Right ventricle myocardium superior (tissue), 1 donor: ENCODE measurements at places on chromosomes 6 and 20. TPM values are rescaled to one million over a fixed set of nuclear protein-coding genes. Genes with fewer than 3 reads are reported as not detected.

GNMT gene
- total RNA-seq, result 2.3 TPM

SCRT2 gene
- not detected for total RNA-seq

ZC2HC1B gene
- total RNA-seq, result not detected

TCP11 gene
- not detected for total RNA-seq

STAU1 gene
- total RNA-seq, result 49.1 TPM

CPNE5 gene
- 10.0 TPM for total RNA-seq

EYS gene
- not detected for total RNA-seq

METTL24 gene
- total RNA-seq, result 0.91 TPM

CSTF1 gene
- total RNA-seq, result 16.8 TPM

SLC17A9 gene
- total RNA-seq, result 0.73 TPM

SNAP25 gene
- total RNA-seq, result not detected

RSPH4A gene
- not detected for total RNA-seq

NMBR gene
- total RNA-seq, result not detected

CD40 gene
- total RNA-seq, result 7.4 TPM

HLA-DRA gene
- total RNA-seq, result 82.4 TPM

CTCFL gene
- total RNA-seq, result not detected

CTAGE9 gene
- not detected for total RNA-seq

CSNK2A1 gene
- total RNA-seq, result 103 TPM

KCNQ5 gene
- not detected for total RNA-seq

HCK gene
- total RNA-seq, result 4.9 TPM

OXT gene
- not detected for total RNA-seq

PHACTR1 gene
- total RNA-seq, result 114 TPM

SPATS1 gene
- total RNA-seq, result not detected

MEI4 gene
- 0.73 TPM for total RNA-seq

HLA-DMB gene
- total RNA-seq, result 10.4 TPM

FAXC gene
- not detected for total RNA-seq

FKBP1A gene
- 112 TPM for total RNA-seq

IL17F gene
- not detected for total RNA-seq

VNN1 gene
- 1.7 TPM for total RNA-seq

BIRC7 gene
- 0.22 TPM for total RNA-seq

TINAG gene
- total RNA-seq, result 0.16 TPM

BPIFB6 gene
- total RNA-seq, result not detected

PDYN gene
- not detected for total RNA-seq
